ENCODE measurements at places on chromosomes 2 and 18.

GRCh38 chr2:238116298-238117198 lies 16.4 kb downstream of the ESPNL start:
- DNase-seq: no peak

DNA sequence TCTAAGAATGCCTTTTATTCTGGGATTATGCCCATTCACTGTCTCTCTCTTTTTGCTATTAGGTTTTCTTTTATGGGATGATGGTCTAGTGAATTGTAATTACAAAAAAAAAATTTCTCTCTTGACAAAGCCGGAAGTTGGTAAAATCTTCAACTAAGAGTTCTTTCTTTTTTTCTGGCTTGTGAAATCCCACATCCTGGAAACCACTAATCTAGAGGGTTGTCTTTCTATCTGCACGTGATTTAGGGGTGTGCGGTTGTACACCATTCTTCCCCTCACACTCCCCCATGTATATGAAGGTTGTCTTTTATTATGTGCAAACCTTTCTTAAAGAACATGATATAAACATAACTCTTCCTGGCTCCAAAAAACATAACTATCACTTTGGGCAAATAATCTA lies 52.0 kb downstream of the GATA6 start:
- DNase-seq: no peak

DNA sequence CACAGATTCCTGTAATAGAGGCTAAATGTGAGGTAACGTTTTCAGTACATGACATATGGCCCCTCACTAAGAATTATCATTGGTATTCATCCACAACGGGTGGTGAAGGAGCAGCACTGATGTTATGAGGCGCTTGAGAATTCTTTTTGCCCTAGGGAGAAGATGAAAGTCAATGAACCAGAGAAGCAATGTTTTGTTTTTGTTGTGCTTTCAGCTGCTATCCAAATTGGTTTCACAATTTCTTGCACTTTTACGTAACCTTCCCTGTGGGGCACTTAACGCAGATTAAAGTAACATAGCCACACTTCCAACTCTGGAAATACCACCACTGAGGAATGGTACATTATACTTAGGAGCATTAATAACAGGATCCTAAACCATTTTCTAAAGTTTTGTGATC lies 13.3 kb upstream of the CCDC85A start:
- no peak for DNase-seq

- no peak for DNase-seq
Measured at GRCh38 chr2:64151476-64151875, 7.3 kb upstream of the PELI1 start.

DNA sequence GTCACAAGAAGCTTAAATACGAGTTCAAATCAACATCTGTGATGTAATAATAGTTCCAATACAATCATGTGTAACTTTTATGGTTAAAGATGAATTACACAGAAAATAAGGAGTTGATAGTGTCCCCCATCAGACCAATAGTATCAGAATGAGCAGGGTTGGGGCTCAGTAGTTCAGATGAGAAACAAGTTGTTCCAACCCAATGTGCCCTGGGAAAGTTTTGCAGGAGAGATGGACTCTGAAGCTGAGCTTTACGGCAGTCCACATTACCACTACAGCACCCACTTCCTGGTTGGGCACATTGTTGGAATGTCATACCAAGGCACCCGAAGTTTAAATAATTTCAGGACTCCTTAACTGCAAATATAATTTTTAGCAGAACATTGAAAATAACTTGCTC lies 12.1 kb upstream of the CXCR4 start:
- DNase-seq: no peak

DNA sequence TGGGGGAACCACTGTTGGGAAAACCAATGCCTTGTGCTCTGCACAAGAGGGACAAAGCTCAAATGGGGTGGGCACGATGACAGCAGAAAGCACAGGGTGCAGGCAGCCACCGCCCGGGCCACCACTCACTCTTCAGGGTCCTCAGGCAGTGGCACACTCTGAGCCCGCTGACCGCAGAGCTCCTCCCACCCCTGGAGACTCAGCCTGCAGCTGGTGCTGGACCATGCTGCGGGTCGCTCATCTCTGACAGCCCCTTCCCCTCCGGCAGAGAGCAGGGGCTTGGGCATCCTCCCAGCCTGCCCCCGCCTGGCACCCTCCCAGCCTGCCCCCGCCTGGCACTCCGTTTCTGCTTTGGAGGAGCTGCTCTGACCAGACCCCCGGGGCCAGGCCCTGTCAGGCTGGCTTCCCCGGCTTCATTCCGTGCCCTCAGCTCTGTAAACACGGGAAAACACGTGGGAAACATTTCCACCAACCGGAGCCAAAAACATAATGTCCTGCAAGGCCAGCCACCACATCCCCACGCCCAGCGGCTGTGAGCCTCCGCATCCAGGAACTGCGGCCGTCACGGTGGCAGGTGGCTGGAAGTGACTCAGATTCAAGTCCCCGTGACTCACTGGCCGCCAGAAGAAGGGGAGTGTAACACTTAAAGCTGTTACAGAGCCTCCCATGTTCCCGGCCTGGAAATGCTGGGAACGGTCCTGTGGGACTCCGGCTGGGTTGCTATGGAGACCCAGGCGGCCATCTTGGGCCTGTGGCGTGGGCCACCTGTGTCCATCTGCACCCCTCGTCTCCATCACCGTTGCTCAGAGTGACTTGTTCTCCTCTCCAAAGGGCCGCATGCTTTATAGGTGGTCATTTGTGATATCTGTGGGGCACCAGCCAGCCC lies 6.8 kb upstream of the SNED1 start:
- DNase-seq: no peak
